ENCODE measurements at places on chromosomes 5 and 9.

DNA sequence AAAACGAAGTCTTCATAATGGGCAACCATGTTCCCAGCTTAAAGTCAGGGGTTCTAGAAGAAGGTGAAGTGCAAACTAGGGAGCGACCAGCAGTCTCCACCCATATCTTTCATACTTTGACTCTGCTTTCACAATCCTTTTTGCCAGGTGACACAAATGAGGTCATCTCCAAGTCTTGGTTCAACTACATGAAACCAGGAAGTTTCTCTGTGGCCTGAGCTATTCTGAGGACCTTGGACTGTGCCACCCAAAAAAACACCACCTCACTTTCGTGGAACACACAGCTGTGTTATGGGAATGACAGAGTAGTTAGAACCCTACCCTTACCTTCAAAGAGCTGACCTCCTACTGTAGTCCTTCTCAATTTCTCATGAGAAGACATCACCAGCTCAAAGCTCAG lies 309.2 kb downstream of the AGTPBP1 start:
- no peak for DNase-seq

DNA sequence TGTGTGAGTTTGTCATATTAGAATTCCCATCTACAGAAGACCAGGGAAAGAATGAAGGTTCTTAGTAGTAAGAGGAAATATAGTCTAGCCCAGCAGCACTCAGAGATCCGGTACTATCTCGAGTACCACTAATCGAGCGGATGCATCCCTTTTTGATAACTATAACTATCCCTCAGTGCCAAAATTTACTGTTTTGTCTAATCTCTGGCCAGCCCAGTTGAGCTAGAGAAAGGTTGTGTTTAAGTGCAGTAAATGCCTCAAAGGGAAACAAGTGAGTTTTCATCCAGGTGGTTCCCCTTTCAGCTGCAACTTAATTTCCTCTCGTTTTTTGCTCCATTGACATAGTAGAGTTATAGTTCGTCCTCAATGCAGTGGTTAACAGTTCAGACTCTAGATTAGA lies 146.7 kb downstream of the GPBP1 start:
- no peak for DNase-seq

DNA sequence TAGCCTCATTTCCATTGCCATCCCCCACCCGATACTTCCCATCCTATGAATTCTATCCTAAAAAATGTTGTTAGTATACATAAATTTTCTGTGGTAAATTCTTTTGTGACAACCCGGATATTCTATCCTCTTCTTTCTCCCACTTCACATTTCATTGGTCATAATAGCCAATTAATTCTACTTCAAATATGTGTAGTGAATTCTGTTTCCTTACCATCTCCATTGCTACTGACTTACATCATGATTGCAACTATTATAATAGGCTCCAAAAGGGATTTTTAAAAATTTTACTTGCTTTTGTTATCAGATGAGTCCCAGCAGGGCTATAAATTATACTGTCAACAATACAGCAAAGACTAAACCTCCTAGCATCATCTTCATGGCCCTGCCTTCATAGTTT lies 1326.8 kb downstream of the PTPRD start:
- DNase-seq: no peak

DNA sequence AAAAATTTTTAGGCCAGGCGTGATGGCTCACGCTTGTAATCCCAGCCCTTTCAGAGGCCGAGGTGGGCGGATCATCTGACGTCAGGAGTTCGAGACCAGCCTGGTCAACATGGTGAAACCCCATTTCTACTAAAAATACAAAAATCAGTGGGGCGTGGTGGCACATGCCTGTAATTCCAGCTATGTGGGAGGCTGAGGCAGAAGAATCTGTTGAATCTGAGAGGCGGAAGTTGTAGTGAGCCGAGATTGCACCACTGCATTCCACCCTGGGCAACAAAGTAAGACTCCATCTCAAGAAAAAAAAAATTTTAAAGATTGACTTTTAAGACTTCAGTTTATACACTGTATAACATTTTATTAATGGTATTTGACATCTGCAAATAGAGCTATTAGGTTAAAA lies 60.1 kb upstream of the GNAQ start:
- DNase-seq: no peak

DNA sequence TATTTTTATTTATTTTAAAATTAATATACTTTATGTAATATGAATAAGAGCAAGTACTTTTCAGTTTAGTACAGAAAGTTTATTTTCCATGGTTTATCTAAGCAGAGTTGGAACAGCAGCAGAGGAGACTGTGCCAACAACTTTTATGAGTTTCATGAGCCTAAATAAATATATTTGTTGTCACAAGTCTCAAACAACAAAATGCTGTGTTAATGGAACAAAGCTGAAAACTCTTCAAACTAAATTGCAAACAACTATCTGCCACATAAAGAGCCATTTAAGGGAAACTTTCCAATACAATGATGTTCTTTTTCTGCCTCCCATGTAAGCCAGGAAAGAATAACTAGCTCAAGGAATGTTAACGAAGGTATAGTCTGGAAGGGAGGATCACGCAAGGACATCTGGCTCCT lies 96.1 kb downstream of the FBN2 start:
- DNase-seq: no peak

GRCh38 chr5:63245271-63245670 lies 666.7 kb downstream of the LRRC70 start:
- no peak for DNase-seq

- DNase-seq: no peak
These were observed 46.3 kb upstream of the BOD1 start for GRCh38 chr5:173662581-173663351.

DNA sequence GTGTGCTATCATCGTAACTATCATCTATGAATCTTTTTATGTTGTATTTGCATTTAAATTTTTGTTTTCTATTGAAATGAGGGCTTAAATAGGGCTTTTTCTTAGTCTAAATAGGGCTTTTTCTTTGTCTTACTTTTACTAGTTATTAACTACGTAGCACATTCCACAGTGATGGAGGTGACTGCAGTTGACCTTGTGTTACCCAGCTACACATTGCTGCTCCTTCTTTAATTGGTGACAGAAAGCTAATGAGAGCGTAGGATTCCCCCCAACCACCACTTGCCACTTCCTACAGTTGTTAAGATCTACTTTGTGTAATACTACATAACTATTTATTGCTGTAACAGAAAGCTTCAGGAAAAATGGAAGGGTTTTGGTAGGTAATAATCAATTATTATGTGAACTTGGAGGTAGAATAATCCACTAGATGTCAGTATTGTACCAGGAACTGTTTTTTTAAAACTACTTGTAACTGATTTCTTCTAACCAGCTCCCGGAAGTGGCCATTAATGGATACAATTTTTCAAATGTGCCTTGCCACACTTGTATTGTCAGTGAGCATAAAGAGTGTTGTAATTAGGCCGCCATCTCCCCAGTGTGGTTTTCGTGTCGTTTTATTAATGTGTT lies 18.0 kb downstream of the MTRR start:
- DNase-seq: no peak

DNA sequence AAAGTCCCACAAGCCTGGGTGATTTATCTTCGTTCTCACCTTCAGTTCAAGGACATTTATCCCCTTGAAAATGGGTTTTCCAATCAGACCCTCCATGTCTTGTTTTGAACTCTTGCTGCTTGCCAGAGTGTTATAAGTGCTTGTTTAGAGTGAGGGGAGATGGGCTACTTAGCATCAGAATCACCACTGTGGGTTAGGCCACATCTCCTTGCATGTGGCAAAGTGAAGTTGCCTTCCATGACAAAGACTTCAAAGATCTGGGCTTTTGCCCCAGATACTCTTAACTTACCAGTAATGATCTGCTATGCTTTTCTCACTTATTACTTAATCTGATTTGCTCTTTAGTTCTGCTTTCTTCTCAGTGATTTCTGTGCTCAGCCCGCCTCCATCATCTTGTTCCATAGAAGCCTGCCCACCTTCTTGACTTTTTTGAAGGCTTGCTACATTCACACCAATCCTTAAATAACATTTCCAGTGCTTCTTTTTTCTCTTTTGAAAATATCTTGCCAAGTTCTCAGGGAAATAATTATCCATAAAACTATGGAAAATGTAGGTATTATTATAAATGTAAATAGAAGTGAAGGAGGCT lies 39.0 kb downstream of the GPR21 start:
- no peak for DNase-seq

DNA sequence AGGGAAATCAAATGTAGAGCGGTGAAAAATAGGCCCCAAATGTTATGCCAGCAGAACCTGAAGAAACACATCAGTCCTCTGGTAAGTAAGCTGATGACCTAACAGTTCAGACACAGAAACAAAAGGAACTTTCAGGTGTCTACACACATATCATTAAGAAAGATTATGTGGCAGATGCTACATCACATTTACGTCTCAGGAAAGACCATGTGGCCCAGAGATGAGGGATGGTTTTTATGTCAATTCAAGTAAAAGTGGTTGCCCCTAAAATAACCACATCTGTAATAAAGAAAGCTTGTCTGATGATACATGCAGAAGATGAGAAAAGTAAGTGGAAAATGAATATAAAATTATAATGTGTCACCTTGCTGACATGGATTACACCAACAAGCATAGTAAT lies 31.4 kb downstream of the GNAQ start:
- DNase-seq: no peak

DNA sequence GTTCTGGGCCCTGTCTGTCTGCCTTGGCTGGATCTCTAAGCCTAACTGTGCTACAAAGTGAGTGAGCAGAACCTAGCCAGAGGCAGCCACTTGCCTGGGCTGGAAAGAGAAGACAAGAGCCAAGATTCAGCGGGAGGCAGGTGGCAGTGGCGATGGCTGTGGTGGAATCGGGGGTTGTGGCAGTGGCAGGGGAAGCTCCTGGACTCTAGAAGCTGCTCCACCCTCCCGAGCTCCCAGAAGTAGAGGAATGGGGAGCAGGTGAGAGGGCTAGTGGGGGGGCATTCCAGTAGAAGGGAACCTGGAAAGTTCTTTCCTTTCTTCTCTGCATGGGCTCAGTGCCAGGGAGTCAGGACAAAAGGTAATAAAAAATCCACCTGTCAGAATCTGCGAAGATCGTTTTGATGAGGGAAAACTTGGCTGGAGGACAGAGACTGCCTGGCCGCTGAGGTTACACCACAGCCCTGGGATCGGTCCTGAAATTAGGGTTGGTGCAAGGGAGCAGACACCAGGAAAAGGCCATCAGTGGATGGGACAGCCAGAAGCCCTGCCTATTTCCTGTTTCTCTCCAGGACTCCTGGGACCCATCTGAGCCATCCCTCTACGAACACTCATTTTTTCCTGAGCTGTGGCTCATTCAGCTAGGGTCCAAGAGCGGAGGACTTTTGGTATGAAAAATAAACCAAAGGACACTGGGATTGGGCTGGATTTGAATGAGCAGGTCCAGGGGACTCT lies 1.6 kb downstream of the CRAT start:
- DNase-seq: no peak

DNA sequence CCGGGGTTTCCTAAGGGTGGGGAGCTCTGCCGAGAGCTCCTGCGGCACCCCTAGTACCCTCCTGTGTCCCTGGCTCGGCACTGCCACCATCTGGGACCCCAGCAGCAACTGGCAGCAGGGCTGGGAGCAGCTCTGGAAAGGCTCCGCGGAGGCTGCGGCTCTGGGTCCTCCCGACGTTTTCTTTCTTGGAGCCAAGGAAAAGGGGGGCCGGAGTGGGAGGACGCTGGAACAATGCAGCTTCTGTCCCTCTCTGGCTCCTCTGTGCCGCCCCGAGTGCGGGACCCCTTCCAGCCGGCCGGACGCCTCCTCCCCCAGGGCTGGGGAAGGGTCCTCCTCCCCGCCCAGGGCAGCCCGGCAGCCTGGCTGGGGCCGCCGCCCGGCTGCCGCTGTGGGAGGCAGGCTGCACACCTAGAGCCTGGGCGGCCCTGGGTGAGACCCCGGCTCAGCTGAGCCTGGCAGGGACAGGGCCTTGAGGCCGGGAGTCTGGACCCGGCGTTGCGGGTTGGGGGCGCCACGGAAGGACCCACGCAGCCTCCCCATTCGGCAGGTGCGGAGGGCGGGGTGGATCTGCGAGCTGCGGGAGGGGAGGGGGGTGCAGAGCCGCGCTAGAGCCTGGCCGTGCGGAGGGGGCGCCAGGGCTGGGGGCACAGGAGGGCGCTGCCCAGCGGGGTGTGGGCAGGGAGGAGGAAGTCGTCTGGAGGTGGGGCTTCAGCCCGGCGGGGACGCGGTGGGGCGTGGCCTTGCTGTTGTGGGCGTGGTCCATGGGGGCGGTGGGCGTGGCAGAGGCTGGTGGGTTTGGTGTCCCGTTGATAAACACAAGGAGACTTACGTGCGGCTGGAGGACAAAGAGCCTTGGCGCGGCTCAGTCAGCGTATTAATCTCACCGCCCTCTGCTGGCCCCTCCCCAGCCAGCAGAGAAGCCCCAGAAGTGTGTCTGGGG lies 15.1 kb downstream of the GPSM1 start:
- DNase-seq: peak; percentile 56

All from activated T-cell treated with anti-CD3 and anti-CD28 coated beads for 24 hours (primary cell).